ENCODE measurements at places on chromosomes 1 and 21. TPM values are rescaled to one million over a fixed set of nuclear protein-coding genes. Genes with fewer than 3 reads are reported as not detected.

Gene COL8A2
- 1.3 TPM for total RNA-seq

Gene MCOLN3
- total RNA-seq = under 0.01 TPM

Gene SPATA46
- not detected for total RNA-seq

Gene OXCT2
- 1.5 TPM for total RNA-seq

Gene C1orf21
- total RNA-seq = 12.1 TPM

Gene OR2T33
- total RNA-seq = not detected

Gene C1orf94
- not detected for total RNA-seq

Gene NUAK2
- 6.1 TPM for total RNA-seq

Gene CA6
- total RNA-seq = not detected

Gene ZBTB8OS
- 27.7 TPM for total RNA-seq

Gene TNNI3K
- not detected for total RNA-seq

Gene CD55
- total RNA-seq = 28.5 TPM

Gene SWT1
- 2.1 TPM for total RNA-seq

Gene PYHIN1
- not detected for total RNA-seq

Gene CHIT1
- total RNA-seq = not detected
